ENCODE measurements at places on chromosomes 7 and 10.

- DNase-seq = no peak
- no peaks in the 10 kb centered on the region for H3K36me3 ChIP-seq
- no peak overlapping the region for H3K27ac ChIP-seq
- H3K4me1 ChIP-seq = no peaks in the 10 kb centered on the region
- H3K4me3 ChIP-seq = no peak overlapping the region
Measured at GRCh38 chr10:68082872-68083271, 7.8 kb upstream of the HERC4 start.

GRCh38 chr10:70605161-70605560, 2.6 kb upstream of the PRF1 start:
- no peak overlapping the region for H3K4me3 ChIP-seq
- no peak for DNase-seq
- H3K27ac ChIP-seq = no peak overlapping the region
- H3K27me3 ChIP-seq = no peaks in the 10 kb centered on the region
- no peaks in the 10 kb centered on the region for H3K4me1 ChIP-seq

DNA sequence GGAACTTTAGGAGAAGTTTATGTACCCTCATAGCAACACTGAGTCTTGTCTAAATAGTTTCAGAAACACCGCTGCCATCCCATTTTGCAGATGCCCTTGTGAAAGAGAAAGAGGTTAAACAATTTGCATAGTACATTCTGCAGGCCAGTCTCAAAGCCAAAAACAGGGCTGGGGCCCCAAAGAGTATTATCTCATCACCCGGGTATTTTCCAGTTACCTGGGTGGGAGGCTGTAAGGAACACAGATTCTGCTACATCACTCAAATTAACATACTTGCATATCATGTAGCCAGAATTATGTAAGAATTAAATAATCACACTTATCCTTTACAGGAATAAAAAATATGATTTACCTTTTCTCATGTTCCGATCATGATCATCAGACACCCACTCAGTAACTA, 3.1 kb upstream of the FAM171A1 start:
- DNase-seq = no peak
- H3K27ac ChIP-seq = no peak overlapping the region
- no peaks in the 10 kb centered on the region for H3K27me3 ChIP-seq
- peaks cover 6% of the 10 kb centered on the region for H3K4me1 ChIP-seq
- H3K36me3 ChIP-seq = no peaks in the 10 kb centered on the region

DNA sequence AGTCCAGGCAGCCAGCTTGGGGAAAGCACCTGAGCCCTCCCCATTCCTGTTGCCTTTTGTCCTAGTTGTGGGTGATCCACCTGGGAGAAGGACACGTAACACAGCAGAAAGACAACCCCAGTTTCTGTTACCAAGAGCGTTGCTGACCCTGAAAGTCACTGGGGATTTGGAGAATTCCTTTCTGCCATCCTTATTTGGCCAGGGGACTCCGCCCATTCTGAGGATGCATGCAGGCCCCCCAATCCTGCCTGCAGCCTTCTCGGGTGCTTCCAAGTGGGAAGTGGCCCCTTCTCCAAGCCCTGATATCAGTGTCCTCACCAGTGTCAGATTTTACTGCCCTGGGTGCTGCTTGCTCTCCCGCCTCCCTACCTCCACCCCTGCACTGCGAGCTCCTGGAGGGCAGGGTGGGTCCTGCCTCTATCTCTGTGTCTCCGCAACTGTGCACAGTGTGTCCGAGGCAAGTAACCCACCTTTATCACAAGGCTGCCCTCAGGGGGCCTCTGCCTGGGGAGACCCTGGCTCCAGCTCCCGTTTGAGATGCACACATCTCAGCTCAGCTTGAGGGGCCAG, 9.2 kb upstream of the ADCY1 start:
- H3K36me3 ChIP-seq = no peaks in the 10 kb centered on the region
- H3K27me3 ChIP-seq = no peaks in the 10 kb centered on the region
- H3K4me3 ChIP-seq = no peak overlapping the region
- no peak overlapping the region for H3K27ac ChIP-seq

GRCh38 chr10:64760371-64760770, 1239.2 kb downstream of the REEP3 start:
- no peak overlapping the region for H3K27ac ChIP-seq
- H3K4me3 ChIP-seq = no peak overlapping the region
- no peak for DNase-seq
